ENCODE measurements at places on chromosomes 7 and 10. TPM values are rescaled to one million over a fixed set of nuclear protein-coding genes. Genes with fewer than 3 reads are reported as not detected.

ADAM12 gene
- 0.96 TPM for polyA plus RNA-seq

MMRN2 gene
- polyA plus RNA-seq = 9.3 TPM

GIMAP8 gene
- polyA plus RNA-seq = 7.9 TPM

SLC13A1 gene
- 0.02 TPM for polyA plus RNA-seq

GHRHR gene
- 0.68 TPM for polyA plus RNA-seq

LDB3 gene
- 2.9 TPM for polyA plus RNA-seq

STEAP1B gene
- 0.80 TPM for polyA plus RNA-seq

PSTK gene
- polyA plus RNA-seq = 5.0 TPM

HECTD2 gene
- 8.1 TPM for polyA plus RNA-seq

GRCh38 chr7:28626221-28626620 lies 213.9 kb downstream of the CREB5 start:
- DNase-seq = no peak

DNA sequence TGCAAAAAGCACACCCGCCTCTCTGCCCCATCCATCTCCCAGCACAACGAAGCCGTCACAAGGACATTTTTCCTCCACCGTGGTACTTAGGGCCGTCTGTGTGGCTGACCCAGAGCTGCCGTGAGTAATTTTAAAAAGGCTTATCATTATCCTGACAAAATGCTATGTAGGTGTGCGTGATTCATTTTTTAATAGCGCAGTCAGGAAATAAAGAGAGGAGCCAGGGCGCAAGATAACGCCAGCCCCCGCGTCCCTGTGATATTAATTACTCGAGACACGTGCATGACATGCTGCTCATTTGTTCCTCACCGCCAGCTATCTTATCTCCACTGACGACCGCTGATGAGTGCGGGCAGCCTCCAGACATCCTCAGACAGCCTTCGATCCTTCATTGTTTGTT lies 332.7 kb upstream of the PFKP start:
- no peak for DNase-seq

DNA sequence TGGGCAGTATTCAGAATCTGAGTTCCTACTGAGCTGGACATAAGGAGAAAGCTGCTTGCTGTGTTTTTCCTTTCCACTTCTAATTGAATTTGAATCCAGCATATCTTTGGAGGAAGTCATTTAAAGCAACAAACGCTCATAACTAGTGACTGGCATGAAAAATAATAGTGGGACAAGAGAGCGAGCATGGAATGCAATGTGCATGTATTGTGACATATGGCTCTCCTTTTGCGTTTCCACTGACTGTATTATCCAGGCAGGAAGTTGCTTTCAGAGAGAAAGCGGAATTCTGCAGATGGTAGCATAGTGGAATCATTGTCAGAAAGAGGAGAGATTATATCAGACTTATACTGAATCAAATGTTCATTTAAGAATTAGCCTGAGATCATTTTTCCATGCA lies 368.6 kb downstream of the REEP3 start:
- no peak for DNase-seq

DNA sequence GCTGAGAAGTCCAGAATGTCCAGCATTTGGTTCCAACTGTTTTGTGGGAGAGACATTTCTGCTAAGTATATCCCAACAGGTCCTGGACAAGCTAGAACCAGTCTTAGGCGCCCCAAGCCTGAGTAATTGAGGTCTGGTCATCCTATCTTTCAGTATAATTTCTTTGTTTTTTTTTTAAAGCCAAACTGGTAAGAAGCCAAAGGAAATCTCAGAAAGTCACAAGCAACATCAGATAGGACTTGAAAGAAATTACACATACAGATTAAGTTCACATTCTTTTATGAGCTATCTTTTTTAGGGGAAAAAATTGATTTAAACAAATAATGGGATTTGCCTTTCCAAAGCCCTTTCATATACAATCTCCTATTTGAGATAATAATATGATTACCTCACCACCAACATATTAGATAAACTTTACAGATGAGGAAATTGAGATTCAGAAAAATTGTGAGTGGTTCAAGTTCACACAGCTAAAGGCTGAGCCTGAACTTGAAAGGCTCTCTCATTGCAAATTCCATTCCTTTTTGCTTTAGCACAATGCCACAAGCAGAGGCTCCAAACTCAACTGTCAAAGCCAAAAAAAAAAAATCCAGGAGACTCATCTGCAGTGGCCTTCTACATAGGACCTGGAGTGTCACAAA lies 15.0 kb downstream of the PDLIM1 start:
- no peak for DNase-seq

DNA sequence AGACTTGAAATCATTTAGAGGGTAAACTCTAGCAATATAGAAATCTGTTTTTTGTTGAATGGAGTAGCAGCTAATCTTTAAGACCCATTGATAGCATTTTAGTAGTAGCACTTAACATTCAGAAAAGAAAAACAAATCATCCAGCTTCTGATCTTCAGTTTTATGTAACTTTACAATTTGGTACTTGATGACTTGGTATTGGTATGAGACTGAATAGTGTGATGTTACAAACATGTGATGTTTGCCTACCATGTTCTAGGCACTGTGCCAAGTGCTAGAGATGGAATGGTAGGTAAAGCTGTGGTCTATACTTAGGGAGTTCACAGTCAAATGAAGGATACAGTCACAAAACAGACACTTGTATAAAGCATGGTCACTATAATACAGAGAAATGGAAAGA lies 21.3 kb downstream of the ZEB1 start:
- no peak for DNase-seq

DNA sequence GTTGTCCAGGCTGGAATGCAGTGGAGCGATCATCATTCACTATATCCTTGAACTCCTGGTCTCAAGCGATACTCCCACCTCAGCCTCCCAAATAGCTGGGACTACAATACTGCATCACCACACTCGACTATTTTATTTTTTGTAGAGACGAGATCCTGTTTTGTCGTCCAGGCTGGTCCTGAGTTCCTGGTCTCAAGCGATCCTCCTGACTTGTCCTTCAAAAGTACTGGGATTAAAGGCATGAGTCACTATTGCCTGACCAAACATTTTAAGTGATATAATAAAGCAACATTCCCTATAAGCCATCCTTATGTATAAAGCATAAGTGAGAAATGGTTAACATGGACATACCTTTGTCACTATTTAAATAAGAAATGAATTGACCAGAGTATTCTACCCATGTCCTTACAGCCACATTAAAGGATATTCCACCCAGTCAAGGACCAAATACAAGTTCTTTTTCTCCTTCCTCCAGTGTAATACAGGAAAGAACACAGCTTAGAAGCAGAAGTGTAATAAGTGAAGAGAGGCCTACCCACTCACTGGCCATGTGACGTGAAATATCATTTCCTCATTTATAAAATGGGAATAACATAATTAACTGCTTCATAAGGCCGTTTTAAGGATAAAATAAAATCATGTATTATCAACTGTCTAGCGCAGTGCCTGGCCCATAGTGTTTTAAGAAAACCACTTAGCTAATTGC lies 82.0 kb downstream of the DOCK4 start:
- no peak for DNase-seq

DNA sequence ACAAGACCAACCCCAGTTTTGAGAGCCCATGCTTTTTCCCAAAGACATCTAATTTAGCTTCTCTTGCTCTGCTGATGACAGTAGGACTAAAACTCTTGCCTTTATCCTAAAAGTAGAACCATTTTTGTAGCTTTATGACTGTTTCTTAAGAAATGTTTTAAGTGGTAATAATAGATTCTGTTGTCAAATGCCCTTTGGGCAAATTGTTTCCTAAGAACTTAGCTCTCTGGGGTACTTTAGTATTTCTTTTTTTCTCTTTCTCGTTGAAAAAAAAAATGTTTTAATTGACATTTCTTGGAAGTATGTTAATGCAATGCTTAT lies 157.4 kb downstream of the ARID5B start:
- DNase-seq = no peak

- DNase-seq = no peak
Observed at GRCh38 chr10:122140941-122141623, 130.0 kb upstream of the BTBD16 start.

DNA sequence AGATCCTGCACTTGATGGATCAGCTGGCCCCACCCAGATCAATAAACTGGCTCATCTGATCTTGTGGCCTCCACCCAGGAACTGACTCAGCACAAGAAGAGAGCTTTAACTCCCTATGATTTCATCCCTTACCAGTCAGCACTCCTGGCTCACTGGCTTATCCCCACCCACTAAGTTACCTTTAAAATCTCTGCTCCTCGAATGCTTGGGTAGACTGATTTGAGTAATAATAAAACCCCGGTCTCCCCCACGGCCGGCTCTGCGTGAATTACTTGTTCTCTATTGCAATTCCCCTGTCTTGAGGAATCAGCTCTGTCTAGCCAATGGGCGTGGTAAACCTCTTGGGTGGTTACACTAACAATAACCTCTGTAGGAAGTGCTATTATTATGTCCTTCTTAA lies 83.7 kb downstream of the MBL2 start:
- no peak for DNase-seq

DNA sequence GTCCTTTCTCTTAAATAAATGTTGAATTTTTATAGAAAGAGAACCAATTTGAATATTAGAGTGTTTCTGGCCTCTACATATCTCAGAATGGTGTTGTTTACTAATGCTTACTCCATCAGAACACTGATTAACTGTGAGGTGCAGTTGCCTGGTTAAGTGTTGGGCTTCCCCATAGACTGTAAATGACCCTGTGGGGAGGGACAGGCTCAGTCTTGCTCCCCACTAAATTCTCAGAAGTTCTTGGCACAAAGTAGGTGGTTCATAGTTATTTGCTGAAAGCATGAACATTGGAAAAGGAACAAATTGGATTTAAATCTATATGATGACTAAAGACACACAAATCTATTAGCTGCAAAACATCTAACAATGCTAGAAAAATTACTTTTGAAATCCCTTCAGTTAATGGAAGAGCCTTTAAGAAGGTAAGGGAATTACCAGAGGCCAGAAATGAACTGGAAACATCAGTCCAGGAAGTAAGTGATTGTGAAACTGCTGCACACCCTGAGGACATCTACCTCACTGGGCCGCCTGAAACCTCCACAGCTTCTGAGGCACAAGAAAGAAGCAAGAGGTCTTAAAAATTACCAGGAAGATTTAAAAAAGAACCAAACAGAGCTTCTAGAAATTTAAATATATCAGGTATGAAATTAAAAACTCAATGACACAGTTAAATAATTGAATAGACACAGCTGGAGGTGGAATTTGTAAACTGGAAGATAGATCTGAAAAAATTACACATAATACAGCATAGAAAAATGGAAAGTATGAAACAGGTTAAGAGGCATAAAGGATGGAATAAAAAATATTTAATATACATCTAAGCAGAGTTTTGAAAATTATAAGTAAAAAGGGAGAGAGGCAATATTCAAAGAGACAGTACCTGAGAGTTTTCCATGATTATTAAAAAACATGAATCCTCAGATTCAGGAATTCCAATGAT lies 17.8 kb upstream of the COMTD1 start:
- no peak for DNase-seq

DNA sequence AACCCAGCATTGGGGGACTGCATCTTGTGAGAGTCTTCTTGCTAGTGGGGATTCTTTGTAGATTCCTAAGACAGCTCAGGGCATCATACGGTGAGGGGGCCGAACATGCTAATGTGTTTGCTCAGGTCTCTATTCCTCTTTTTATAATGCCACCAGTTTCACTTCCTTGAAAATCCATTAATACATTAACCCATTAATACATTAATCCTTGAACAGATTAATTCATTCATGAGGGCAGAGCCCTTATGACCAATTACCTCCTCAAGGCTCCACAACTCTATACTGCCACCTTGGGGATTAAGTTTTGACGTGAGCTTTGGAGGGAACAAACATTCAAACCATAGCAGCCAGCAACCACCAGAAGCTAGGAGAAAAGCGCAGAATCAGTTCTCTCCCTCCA lies 67.2 kb upstream of the POT1 start:
- DNase-seq = no peak

DNA sequence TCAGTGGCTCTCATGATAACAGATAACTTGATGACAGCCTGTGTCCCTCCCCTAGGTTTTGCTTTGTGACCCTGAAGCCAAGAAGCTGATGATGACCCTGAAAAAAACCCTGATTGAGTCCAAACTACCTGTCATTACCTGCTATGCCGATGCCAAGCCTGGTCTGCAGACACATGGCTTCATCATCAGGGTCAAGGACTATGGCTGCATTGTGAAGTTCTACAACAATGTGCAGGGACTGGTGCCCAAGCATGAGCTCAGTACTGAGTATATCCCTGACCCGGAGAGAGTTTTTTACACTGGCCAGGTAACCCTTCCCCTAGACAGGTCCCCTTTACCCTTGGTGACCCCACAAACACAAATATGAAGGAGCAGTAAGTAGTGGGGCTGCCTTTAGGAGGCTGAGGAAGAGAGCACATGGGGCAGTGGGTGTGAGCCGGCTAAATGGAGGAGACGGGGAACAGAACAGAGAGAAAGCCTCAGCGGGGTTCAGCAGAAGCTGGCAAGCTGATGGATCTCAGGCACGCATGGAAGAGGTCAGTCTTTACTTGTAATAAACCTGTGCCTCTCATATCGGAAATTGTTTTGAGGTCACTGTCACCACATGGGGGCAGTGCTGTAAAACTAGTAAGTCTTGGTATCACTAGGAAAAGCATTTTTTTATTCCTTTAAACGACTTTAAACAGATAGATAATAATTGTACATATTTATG lies 20.2 kb downstream of the PDCD11 start:
- peak; percentile 52 for DNase-seq

DNA sequence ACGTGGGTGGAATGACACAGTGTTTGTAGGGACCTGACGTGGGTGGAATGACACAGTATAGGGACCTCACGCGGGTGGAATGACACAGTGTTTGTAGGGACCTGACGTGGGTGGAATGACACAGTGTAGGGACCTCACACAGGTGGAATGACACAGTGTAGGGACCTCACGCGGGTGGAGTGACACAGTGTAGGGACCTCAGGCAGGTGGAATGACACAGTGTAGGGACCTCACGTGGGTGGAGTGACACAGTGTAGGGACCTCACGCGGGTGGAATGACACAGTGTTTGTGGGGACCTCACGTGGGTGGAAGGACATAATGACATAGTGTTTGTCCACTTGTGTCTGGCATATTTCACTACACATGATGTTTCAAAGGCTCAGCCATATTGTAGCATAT lies 19.3 kb downstream of the PPP2R2D start:
- DNase-seq = no peak

DNA sequence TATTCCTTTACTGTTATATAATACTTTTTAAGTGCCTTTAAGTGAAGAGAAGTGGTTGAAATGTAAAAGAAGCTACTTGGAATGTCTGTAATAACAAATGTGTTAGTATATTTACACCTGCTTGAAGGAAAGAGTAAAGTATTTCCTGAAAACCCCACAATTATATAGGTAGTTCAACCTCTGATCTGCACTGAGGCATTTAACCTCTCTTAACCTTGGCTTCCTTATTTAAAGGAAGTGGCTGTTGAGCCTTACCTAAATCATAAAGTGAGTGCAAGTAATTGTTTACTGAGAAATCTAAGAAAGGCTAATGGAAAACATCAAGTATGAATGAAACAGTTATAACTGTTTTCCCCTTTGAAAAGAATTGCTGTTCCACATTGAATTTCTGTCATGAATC lies 294.5 kb downstream of the ADK start:
- peak; percentile 11 for DNase-seq

- DNase-seq = no peak
Observed at GRCh38 chr7:94344826-94345225, 49.9 kb upstream of the COL1A2 start.

- DNase-seq = no peak
Observed at GRCh38 chr10:14678637-14679036, 96.1 kb downstream of the FAM107B start.

- no peak for DNase-seq
Observed at GRCh38 chr7:91182819-91183764, 81.1 kb upstream of the FZD1 start.

GRCh38 chr7:73832806-73833205 lies 2.0 kb downstream of the CLDN4 start:
- no peak for DNase-seq

Data from thymus (tissue), 14 donors.